Fibroblast of villous mesenchyme (primary cell): ENCODE measurements at places on chromosomes 12 and 14.

DNA sequence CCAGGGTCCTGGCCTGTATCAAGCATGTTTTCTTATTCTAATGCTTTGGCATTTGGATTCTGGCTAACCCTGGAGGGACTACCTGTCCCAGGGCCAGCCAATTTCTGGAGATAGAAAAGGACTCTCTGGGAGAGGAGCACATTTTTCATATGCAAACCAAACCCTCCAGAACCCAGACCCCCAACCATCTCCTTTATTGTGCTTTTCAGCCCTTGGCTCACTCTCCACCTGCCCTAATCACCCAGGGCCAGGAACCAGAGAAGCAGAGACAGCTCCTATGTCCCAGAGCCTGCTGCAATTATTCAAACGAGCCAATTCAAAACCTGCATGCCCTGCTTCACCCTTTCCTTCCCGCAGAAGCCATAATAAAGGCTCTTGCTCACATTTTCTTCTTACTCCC lies 23.8 kb downstream of the HSPB8 start:
- DNase-seq: no peak

DNA sequence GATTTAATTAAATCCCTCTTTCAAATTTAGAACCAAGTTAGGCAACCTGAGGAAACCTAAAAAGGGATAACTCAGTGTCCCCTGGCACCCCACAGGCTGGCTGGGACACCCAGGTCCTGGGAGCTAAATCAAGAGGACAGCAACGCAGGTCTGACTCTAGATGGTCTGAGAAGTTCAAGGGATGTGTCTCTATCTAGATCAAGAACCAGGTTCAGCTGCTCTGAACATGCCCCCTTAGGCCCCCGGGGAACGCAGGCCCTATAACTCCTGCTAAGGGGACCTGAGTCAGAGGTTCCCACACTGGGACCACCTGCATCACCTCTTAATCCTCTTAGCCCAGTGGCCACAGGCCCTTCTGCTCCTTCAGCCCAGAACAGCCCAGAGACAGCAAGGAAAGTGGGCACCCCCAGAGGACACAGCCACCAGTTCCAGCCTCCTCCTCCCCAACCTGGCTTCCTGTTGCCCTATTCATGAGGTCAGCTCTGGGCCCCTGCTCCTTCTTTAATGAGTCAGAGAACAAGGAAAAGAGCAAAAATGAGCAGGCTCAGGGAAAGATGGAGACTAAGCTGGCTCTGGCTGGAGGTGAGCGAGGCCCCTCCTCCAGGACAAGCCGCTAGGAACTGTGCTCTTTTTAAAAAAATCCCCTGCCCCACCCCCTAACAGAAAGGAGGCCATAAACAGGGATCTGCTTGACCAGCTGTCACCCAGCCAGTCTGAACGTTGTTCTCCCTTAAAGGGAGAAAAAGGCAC lies 10.8 kb downstream of the PITPNM2 start:
- peak; percentile 57 for DNase-seq

DNA sequence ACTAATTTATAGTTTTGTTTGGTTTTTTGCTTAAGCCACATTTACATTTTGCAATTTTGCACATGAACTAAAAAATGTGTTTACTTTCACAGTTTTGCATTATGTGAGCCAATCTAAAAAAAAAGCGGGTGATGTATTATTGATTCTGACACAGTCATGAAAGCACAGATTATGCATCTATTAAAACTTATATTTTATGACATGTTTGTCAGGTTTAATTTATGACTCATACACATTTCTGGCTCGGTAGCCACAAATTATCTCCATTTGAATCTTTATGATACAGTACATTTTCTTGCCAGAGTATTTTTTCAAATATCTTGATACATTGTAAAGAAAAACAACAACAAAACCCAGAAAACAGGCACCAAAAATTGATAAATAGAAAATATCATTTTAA lies 280.4 kb upstream of the GRIP1 start:
- DNase-seq: no peak

- no peak for DNase-seq
Observed at GRCh38 chr12:25884920-25885234, 73.6 kb upstream of the RASSF8 start.

DNA sequence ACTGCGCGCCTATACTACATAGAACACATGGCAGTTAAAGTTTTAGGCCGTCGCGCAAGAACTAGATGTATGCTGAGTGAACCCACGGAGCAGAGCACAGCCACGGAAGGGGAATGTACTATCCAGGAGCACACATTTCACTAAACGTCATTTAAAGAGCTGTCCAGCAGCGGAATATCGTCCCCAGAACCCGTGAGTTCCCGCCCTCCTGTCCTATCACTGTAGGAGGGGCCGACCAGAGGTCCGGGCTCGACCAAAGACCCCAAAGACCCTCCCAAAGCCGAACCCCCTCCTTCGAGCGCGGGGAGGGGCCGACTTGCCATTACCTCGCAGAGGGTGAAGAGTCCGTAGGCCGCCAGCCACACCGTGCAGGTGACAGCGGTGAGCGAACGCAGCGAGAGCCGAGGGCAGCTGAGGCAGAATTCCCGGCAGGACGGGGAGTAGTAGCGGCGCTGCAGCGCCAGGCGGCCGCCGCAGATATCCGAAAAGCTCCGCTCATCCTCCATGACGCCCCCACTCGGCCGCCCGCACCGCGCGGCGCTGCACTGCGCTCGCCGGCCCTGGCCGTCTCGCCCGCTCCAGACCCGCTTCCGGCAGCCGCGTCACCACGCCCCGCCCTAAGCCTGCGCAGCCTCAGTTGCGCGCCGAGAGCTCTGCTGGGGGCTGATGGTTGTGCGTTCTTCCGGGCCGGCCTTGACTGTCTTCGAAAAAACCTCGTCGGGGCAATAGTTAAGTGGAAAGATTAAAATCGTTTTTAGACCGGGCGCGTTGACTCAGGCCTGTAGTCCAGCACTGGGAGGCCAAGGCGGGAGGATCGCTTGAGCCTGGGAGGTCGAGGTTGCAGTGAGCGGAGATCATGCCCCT lies at the start of gene PIGH:
Gene PIGH, minus strand, starts transcription at position 571 of the 864 bp plus-strand sequence. Its CDS starts 65 bp downstream, at position 506.
- peak; percentile 86 for DNase-seq

DNA sequence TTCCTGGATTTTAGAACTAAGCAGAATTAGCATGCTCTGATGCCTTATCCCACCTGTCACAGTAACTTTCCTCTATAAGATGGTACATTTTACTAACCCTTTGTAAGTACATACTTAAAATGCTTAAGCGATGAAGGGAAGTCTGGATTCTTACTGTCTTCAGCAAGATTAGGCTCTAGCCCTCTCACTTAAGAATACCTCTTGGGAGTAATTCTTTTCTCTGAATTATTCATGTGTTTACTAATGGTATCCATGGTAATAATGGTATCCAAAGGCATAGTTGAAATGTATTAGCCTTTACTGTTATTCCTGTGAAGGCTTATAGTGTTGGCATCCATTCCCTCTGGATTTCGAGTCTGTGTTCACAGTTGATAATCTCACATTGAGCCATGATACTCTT lies 176.9 kb downstream of the MON2 start:
- DNase-seq: no peak

DNA sequence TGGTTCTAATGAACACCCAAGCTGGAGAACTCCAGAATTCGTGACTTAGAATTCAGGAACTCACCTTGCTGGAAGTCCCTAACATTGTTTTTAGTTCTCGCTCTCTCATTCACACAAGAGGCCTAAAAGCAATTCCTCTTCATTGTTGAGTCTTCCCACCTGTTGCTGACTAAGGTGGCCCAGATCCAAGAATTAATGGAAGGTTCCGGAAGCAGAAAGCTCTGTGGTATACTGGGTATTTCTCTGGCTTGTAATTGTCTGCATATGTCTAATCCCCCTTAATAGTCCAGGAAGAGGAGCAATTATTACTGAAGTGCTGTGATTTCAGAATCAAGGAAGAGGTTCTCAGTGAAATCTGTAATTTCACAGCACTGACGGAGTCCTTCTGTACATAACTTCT lies 31.4 kb downstream of the TMEM233 start:
- DNase-seq: no peak

- DNase-seq: no peak
Observed at GRCh38 chr12:49587174-49587908, 18.1 kb downstream of the FAM186B start.

GRCh38 chr14:60845523-60845922 lies 111.0 kb downstream of the MNAT1 start:
- no peak for DNase-seq

- DNase-seq: no peak
Observed at GRCh38 chr12:53044896-53045695, 4.8 kb upstream of the TNS2 start.

DNA sequence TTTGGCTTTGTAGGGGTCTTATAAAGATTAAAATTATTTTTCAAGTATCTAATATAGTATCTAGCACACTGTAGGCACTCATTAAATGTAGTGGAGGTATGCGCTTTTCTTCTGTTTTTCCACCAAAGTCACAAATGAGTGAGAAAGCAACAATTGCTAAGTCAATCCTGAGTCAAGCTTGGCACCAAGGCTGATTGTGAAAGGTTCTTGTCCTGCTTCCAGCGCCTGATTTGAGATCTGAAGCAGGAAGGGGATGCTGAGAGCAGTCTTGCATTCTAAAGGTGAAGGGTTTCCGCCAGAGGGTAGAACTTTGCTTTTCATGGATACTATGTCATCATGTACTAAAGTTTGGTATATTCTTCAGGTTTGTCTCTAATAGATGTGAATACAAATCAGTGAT lies 64.9 kb upstream of the DAAM1 start:
- DNase-seq: no peak

- DNase-seq: peak; percentile 47
Observed at GRCh38 chr14:104746934-104747481, 5.9 kb upstream of the SIVA1 start.

- DNase-seq: peak; percentile 31
Observed at GRCh38 chr12:56202366-56202765, 13.1 kb upstream of the SMARCC2 start.

- DNase-seq: no peak
Observed at GRCh38 chr12:121001060-121001459, 15.2 kb downstream of the C12orf43 start.

GRCh38 chr14:90545966-90546751 lies 149.3 kb downstream of the CALM1 start:
- DNase-seq: no peak

DNA sequence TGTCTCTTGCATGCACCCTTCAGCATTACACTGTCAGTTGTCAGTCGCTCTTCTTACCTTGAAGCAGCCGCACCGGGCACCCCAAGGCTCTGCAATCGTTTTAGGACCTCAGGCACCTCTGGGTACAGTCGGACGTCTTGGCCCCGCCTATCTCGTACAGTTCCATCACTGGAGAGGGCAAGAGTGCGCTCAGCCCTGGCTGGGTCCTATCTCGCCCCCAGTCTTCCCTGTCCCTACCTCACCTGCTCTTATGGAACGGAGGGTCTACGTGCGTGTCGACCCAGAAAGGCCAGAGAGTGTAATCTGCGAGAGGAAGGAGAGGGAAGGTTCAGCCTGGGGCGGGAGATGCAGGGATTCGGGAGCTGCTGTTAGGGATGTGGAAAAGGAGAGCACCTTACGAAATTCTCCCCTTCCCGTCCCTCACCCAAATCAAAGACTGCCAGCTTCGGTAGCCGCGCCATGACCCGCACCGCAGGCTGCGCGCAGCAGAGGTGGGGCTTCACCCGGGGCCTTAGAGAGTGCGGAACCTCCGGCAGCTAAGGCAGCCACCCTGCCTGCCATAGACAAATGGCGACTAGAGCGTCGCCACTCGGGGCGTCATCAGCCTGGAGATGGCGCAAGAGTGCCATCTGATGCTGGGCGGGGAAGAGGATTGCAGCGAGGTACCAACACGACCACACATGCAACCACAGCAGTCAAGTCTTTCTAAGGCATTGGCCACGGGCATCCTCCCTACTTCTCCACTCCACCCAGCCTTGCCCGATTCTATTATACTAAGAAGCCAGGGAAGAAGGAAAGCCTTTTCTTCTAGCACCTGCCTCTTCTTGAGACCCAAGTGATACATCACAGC lies at the start of gene MDP1:
Gene MDP1, minus strand, starts transcription at position 572 of the 850 bp plus-strand sequence. Its CDS starts 111 bp downstream, at position 461.
- peak; percentile 87 for DNase-seq

GRCh38 chr14:57435923-57436322 lies 45.5 kb downstream of the NAA30 start:
- no peak for DNase-seq

GRCh38 chr14:102645746-102646440 lies 53.4 kb downstream of the RCOR1 start:
- peak; percentile 62 for DNase-seq

GRCh38 chr12:58922849-58923248 lies 2.5 kb upstream of the LRIG3 start:
- no peak for DNase-seq

- DNase-seq: no peak
Observed at GRCh38 chr12:94631058-94631457, 19.3 kb downstream of the TMCC3 start.

- peak; percentile 55 for DNase-seq
Observed at GRCh38 chr14:103099081-103099732, 4.7 kb downstream of the EXOC3L4 start.

- no peak for DNase-seq
Observed at GRCh38 chr14:33490555-33490954, 460.3 kb downstream of the EGLN3 start.

- DNase-seq: peak; percentile 25
Observed at GRCh38 chr12:56104815-56105608, 653 bp downstream of the PA2G4 start.

DNA sequence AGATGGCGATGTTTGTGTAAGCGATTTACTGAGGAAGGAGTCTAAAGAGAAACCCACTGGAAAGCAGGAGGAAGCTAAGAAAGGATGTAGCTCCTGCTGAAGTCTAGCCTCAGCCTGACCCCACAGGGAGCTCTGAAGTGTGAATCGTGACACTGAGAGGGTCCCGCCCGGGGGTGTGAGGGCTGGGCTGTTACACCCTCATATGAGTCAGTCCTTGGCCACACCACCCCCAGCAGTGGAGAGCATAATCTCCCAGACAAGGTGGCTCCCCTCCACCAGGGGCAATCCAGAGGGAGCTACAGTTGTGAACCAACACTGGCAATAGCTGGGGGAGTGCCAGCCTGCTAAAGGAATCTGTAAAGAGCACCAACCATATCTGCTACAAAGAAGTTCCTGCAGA lies 31.5 kb downstream of the SVOP start:
- no peak for DNase-seq

DNA sequence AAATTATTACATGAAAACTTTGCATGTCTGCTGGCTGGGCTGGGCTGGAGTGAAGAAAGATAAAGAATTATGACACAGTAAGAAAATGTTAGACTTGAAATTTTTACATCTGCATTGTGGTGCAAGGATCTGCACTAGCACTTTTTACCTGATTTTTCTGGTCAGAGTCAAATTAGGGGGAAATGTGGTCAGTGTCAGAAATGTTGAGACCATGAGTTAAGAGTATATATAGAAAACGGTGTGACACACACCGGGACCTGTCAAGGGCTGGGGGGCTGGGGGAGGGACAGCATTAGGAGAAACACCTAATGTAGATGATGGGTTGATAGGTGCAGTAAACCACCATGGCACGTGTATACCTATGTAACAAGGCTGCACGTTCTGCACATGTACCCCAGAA lies 90.3 kb downstream of the IGF1 start:
- DNase-seq: no peak

DNA sequence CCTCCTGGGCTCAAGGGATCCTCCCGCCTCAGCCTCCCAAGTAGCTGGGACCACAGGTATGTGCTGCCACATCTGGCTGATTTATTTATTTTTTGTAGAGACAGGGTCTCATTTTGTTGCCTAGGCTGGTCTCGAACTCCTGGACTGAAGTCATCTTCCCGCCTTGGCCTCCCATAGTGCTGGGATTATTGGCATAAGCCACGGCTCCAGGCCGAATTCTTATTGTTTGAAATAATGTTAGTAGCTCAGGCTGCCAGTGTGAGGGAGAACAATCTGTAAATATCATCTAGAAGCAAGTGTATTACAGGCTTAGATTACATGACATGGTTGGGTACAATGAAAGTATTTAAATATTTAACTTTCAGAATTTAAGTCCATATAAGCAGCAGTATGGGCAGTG lies 8.2 kb downstream of the ACTR6 start:
- DNase-seq: no peak

- peak; percentile 60 for DNase-seq
Observed at GRCh38 chr14:42214981-42215491, 608.4 kb downstream of the LRFN5 start.
